AG10803 (cell line): ENCODE measurements at places on chromosomes 7 and 10.

- no peak for DNase-seq
Measured at GRCh38 chr7:29130096-29130495, 16.2 kb downstream of the CPVL start.

DNA sequence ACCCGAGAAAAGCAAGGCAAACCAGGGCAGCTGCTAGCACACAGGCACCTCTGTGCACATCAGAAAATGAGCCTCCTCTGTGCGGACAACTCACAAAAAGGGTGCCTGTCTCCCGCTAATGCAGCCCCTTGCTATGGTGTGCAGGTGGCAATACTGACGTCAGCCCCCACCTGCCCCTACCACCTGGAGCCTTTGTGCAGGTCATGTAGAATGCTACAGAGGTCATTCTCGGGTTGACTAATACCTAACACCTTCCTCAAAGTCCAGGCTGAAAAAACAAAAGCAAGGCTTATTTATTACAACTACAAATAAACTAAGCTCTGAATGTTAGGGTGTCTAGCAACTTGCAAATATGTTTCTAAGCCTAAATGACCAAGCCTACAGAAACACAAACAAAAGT, 13.9 kb downstream of the PIP4K2A start:
- no peak for DNase-seq

DNA sequence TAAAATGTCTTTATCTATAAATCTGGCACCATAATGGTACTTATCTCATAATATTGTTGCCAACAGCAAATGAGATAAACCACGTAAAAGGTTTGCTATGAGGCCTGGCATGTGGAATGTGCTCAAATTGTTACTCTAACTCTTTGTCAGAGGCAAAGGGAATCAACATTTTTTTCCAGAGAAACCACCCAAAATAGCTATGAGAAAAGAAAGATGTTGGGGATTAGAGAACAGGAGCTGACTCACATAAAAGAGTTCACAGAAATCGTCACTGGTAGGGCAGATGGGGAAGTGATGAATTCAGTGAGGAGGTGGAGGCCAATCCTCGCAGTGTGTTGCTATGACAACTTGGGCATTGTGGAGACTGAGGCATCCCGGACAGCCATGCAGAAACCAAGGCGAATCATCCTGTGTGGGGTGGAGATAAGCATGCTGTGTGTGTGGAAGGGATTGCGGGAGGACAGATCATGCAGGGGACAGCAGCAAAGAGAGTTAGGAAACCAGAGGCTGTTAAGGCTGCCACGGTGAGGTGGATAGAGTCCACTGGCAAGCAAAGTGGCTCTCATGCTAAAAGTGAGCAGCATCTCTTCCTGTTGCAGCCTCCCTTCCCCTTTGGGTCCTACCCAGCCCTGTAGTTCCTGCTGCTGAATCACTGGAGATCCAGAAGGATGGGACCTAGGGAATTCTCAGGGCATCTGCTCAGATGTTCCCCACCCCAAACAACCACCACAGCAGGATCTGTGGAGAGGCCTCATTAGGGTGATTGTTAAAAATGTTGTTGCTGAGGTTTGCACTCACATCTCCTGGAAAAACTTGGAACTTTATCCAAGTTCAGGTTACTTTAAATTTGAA, 103.9 kb downstream of the CUBN start:
- peak; percentile 99 for DNase-seq

GRCh38 chr7:116083796-116084195, 53.2 kb upstream of the TFEC start:
- no peak for DNase-seq

DNA sequence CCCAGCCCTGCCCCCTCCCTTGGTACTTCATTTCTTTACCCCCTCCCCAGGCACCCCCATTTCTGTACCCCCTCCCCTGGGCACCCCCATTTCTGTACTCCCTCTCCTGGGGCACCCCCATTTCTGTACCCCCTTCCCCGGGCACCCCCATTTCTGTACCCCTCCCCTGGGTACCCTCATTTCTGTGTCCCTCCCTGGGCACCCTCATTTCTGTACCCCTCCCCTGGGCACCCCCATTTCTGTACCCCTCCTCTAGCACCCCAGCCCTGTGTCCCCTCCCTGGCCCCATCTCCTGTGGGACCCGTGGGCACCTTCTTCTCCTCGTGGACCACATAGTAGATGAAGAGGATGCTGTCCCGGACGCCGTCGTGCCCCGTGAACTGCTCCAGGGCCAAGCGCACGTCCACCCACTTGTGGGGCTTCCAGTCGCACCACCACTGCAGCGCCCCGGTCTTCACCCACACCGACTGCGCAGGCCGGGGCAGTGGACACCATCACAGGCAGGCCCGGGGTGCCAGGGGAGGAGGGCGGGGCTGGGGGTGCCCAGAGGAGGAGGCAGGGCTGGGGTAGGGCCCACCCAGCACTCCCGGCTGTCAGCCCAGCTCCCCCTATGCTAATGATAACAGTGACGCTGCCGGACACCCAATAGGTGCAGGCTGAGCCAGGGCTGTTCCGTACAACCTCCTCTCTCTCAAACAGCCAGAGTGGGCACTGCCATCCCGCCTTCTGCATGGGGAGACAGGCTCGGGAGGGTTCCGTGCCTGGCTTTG, 20.4 kb downstream of the TECPR1 start:
- no peak for DNase-seq

DNA sequence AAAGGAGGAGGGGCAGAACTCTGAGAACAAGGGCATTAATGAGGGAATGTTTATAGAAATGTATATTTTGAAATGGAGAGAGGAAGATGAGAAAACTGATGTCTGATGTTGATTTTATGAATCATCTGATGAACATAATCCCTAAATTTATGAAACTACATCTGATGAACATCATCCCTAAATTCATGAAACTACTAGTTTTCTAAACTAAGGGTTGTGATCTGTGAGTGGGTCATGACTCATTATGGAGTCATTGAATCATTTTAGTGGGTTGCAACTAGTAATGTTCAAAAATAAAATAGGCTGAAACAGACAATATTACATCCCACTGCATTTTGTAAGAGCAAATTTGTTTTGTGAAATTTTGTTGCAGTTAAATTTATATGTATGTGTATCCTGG, 442.6 kb upstream of the TEX47 start:
- DNase-seq, result no peak

DNA sequence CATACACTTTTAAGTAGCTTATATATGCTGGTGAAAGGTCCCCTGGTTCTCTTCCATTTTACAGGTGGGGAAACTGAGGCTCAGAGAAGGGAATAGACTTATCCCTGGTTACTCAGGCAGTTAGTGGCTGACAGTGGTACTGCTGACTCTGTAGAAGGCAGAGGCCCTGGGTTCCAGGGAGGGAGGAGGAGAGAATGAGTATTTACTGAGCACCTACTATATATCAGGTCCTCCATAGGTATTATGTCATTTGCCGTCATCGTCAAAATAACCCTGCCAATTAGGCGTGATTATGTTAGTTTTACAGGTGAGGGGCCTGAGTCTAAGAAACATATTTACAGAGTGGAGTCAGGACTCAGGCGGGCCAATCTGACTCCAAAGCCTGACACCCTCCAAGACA, 13.3 kb upstream of the PALD1 start:
- no peak for DNase-seq
